NCI-H1930 (cell line): ENCODE measurements at places on chromosomes 12 and 14.

DNA sequence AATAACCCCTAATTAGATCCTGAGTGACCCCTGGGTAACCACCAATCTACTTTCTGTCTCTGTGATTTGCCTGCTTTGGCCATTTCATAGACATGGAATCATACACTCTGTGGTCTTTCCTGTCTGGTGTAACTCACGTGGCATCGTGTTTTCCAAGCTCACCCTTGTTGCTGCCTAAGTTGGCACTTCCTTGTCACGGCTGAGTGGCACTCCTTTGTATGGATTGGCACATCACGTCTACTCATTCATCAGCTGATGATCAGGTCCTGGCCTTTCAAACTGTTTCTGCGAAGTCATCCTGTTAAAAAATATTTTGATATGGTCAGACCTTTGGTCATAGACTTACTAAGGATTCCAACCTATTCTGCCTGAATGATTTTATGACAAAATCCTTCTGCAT is 87.7 kb downstream of the GLT1D1 start:
- DNase-seq = no peak

DNA sequence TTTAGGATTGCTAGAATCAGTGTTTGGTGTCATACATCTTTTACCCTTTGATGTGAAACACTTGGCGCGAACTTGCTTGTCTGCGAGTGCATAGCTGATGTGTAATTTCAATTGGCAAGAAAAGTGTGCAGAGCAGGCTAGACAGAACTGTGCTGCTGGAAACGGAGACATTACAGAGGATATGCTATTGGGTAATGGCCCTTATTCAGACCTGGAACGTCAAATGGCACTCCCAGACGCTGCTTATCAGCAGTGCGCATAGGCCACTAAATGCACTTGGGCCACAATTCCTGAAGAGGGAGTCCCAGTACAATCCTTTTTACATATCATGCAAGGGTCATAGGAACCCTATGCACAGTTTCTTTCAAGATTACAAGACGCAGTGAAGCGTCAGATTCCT is 15.7 kb upstream of the SLC10A1 start:
- DNase-seq = peak; percentile 23

DNA sequence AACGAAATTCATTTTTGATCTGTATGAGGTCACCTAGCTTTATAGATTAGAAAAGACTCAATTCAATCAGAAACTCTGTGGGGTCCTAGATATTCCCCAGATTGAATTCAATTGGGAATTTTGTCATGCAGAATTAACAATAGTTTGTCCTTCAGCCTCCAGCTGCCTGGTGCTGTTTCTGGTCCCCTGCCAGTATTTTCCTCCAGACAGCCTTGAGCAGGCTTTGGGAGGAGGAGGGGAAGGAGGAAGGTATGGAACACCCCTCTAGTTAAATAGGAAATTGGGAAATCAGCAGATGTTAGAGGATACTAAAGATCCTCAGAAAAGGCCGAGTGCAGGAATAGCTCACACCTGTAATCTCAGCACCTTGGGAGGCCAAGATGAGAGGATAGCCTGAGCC is 10.6 kb downstream of the GRIP1 start:
- DNase-seq = no peak

DNA sequence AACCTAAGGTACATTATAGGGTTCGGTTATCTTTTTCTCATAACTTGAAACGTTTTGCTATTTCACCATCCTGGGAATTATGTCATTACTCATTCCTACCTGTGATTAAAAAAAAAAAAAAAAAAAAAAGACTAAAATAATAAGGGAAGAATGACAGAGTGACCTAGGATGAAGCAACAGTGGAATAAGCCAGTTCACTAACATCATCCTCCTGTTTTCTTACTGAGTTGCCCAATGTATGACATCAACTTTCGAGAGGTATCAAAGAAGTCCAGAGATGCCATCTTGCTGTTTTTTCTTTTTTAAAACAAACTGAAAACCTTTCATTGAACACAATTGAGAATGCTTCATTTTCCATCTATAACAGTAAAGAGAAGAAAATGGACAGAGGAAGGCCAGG is 42.8 kb downstream of the AMN start:
- no peak for DNase-seq

GRCh38 chr12:114690267-114691135 is 6.5 kb upstream of the TBX3 start:
- no peak for DNase-seq

GRCh38 chr12:80763874-80764273 is 47.2 kb downstream of the MYF5 start:
- no peak for DNase-seq

DNA sequence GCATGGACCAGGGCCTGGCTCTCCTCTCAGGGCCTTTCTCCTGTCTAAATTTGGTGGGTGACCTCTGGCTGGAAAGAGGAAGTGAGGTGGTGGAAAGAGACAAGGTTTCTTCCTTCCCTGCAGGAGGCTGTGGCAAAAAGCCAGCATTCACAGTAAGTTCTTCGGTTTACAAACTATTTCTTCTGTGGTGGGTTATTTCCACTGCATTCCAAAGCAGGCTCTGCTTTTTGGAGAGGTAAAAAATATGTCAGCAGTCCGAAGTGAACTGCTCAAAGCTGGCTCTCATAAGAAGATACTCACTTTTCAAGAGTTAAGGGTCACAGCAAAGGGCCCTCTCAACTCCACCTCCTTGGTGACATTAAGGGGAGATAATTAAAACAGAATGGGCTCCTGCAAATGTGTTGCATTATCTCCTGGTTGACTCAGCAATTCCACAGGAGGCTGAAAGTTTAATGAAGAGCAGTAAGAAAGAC is 48.9 kb upstream of the POC1B start:
- DNase-seq = no peak

DNA sequence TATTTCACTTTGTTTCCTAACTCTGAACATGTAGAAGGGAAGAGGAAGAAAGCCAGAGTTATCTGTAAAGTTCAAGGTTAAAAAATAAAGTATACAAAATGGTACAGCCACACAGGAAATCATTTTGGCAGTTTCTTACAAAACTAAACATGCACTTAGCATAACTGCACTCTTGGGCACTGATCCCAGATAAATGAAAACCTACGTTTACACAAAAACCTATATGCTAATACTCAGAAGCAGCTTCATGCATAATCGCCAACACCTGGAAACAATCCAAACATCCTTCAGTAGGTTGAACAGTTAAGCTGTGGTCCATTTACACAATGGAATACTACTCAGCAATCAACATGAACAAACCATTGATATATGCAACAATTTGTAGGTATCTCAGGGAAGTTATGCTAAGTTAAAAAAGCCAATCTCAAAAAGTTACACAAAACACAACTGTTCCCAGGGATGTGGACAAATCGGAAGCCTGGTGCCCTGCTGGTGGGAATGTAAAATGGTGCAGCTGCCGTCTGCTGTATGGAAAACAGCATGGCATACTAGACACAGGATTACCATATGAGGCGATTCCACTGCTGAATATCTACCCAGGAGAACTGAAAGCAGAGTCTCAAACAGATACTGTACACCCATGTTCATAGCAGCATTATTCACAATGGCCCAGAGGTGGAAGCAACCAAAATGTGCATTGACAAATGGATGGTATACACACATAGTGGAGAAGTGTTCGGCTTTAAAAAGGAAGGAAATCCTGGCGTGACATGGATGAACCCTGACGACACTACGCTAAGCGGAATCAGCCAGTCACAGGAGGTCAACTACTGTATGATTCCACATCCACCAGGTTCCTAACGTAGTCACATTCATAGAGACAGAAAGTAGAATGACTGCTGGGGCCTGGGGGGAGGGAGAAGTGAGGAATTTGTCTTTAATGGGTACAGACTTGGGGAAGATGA is 37.7 kb downstream of the NRDE2 start:
- DNase-seq = no peak

DNA sequence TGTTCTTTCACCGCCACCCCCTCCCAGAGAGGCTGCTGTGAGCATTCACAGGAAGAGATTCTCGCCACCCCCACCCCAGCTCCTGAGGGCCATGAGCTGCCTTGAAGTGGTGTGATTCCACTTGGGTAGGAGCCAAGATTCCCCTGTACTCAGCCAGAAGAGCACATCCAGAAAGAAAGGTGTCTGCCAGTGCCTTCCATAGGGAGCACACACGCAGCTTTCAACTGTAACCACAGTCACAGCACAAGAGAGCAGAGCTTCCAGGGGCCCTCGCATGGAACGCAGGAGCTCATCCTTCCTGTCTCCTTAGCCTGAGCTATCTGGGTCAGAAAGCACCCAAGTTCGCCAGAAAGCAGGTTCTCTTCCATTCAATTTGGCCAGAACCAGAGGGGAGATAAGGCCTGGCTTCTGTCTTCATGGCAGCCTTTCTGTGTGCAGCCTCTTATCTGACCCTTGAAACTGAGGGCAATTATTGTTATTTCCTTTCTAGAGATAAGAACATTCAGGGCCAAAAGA is 66.6 kb upstream of the SCN8A start:
- DNase-seq = no peak

DNA sequence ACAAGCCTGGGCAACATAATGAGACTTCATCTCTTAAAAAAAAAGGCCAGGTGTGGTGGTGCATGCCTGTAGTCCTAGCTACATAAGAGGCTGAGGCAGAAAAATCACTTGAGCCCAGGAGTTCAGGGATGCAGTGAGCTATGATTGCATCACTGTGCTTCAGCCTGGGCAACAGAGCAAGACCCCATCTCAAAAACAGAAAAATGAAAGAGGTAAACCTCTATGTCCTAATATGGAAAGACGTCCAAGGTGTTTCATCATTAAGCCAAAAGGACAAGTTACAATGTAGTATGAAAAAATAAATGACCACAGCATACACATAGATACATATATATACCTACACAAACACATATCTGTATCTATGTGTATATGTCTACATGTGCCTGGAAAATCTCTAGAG is 15.4 kb downstream of the SPTB start:
- no peak for DNase-seq

DNA sequence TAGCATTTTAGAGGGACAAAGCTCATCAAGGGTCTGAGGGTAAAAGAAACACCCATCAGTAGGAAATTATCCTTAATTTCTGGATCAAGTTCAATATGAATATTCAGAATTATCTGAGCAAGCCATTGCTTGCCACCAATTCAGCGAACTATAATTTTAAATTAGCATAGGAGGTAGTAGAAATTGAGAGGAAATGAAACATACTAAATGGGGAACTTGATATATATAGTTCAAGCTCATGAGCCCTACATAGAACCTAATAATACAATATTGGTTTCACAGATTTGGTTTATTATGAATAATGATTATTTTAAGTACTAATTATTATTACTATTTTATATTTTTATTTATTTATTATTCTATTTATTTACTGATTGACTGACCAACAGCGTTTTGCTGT is 42.1 kb upstream of the GXYLT1 start:
- DNase-seq = no peak

DNA sequence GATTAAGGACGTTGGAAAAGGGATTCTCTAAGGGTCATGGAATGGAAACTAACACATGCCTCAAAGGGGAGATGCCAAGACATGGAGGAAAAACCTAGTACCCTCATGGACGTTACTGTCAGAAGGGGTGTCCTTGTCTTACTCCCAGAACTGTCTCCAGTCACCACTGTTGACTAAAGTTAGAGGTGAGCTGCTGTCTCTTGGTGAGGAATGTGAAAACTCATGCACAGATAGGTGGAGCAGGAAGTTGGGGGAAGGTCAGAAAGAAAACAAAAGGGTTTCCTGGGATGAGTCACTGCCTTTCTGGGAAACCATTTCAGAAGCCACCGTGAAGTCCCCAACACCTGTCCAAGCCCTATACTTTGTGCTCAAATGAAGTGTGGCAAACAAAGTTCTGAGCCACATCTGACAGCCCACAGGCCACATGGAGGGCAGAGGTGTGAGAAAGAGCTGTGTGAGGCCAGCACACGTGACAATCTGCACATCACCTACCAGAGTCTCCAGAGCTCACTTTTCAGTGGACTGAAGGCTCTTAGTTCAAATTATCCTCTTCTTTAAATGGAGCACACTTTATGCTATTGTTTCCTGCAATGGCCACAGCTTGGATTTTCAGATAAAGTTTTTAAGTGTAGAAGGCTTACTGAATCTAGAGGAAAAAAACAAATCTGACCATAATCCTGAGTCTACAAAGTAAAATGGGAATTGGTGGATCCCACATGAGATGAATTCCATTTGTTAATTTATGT is 92.9 kb upstream of the EGLN3 start:
- no peak for DNase-seq

DNA sequence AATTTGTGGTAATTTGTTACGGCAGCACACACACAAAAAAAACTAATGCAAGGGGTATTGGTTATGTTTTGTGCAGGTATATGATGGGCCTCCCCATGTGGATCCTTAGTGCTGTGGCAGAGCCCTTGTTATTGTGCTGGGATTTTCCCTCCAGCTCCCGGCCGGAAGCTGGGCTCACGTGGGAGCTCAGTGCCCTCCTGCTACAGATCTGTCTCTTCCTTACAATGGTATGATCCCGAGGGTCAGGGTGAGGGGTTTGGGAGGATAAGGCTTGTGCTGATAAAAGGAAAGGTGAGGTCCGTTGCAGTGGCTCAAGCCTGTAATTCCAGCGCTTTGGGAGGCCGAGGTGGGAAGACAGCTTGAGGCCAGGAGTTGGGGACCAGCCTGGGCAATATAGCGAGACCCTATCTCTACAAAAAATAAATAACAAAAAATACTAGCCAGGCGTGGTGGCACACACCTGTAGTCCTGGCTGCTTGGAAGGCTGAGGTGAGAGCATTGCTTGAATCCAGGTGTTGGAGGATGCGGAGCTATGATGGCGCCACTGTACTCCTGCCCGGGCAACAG is 861 bp upstream of the SLC48A1 start:
- DNase-seq = no peak

- DNase-seq = no peak
Measured at GRCh38 chr12:52377266-52377665, 8.2 kb downstream of the KRT84 start.

- DNase-seq = no peak
Measured at GRCh38 chr12:64616201-64616600, 5.9 kb downstream of the RASSF3 start.

GRCh38 chr14:63656194-63656593 is 14.5 kb upstream of the WDR89 start:
- no peak for DNase-seq

- no peak for DNase-seq
Measured at GRCh38 chr12:1591543-1591942, 2.8 kb downstream of the FBXL14 start.

- DNase-seq = no peak
Measured at GRCh38 chr12:47218191-47218654, 138.5 kb upstream of the AMIGO2 start.

DNA sequence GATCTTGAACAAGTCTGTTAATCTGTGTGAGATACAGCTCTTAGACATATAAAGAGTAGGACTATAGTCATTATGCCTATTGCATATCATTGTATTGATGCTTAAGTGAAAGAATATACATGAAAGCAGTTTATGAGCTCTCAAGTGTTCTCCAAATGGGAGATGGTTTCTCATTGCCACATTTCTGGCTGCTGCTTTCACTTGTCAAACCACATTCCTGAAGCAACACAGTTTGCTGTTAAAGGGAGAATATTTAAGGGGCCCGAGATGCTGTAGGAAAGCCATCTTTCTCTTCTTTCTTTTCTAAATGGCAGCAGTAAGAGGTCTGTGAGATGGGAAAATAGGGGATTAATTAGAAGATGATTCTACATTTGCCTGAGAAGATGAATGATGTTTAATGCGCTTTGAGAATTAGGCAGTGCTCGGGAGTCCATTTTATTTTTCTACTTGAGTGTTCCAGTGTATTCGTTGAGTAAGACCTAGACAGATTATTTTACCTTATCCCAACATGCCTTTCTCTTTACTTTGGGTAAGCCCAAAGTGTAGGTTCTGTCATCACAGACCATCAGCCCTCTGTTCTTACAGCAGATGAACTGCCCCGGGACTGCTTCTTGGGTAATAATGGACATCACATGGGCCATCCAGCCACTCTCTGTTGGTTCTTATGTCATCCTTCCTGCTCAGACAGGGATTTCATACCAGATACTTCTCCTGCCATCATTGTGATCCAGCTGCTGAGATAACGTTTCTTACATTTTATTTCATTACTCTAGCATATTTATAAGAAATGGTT is 35.6 kb downstream of the ANO4 start:
- no peak for DNase-seq
